NK-92 treated with Interleukin-12 subunit alpha and Interleukin-12 subunit beta, amount 100 ng/mL, for 24 hours (cell line): ENCODE measurements at places on chromosomes 3 and 15.

DNA sequence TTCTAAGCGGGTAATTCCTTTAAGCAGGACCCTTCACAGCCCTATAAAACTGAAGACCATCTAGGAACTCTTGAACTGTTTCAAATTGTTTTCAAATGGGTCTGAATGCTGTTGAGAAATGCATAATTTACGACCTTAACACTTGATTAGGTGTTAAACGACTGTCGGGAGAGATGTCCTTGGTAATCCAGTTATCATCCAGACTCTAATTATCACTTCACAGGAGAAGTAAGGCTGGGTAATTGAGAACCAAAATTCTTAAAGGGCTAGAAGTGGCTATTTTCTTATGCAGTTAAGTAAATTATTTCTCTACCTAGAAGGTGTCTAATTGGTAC lies 276.7 kb upstream of the TBC1D5 start:
- no peak for DNase-seq

GRCh38 chr3:23175341-23176083 lies 27.6 kb upstream of the UBE2E2 start:
- DNase-seq = no peak

GRCh38 chr3:62378921-62379320 lies 5.6 kb upstream of the FEZF2 start:
- DNase-seq = no peak

DNA sequence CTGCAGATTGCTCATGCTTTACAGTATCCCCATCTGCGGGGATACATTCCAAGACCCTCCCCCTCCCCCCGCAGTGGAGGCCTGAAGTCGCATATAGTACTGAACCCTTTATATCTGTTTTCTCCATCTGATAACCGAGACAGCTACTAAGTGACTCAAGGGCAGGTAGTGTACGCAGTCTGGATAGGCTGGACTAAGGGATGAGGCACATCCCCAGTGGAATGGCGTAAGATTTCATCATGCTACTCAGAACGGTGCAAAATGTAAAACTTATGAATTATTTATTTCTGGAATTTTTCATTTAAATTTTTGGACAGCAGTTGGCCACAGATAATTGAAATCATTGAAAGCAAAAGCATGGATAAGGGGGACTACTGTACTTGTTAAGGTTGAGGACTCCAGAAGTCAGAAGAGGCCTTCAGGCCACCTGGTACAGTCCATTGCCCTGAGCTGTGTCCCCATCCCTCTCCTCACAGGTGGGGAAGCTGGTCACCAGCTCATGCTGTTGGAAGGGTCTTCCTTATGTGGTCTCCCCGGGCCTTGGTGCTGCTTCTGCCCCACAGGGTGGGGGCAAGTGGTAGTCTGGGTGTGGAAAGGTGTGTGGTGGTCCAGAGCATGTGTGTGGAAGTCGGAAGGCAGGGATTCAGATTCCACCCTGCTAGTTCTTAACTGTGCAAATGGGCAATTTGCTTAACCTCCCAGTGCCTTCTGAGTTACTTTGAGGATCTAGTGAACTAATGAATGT lies 72.0 kb downstream of the HCN4 start:
- no peak for DNase-seq

DNA sequence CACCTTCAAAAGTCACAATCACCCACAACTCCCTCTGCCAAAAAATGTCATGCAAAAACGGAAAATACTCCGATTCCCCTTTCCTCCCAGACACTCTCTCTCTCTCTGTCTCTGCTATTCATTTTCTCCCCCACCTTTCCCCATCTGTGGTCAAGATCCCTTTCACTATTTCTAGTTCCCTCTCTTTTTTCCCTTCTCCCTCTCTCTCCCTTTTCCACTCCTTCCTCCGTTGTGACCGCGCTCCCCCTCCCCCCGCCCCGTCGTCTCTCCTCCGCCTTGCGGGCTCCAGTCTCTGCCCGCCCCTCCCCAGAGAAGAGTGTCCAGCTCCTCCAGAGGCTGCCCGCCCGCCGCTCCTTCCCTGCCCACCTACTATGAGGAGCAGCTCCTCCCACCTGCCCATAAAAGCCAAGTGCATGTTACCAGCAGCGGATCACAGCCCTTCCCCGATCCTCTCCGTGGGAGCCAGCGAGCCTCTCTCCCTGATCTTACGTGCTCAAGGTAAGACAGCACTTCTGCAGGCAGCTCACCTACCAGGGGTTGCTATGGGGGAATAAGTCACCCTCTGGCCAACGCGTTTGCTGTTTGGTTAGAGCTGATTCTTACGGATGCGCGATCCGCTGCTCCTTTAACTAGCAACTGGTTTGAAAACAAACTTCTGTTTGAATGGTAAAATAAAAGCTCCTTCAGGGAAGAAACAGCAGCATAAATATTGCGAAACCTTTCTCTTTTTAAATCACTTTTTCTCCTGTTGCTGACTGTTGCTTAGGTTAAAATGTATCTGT lies at the start of gene COL8A1:
Gene COL8A1, plus strand, starts transcription at position 428 of the 782 bp plus-strand sequence. CDS start 152,089 bp downstream, outside the sequence.
- DNase-seq = no peak

DNA sequence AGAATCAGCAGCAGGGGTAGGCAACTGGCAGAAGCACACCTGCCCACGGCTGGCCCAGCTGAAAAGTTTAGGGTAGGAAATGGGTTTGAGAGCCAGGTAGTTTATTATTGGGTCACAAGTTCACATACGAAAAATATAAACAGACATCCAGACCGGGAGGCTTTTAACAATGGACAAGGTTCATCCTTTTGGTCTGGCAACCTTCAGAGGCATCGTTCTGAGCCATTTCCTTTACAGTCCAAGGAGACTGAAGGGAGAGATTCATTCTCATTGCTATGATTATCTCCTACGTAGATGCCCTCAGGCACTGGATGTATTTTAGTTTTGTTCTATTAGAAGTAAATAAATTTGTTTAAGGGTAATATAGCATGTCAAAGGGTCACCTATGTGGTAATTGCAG lies 248.0 kb upstream of the THBS1 start:
- DNase-seq = no peak

DNA sequence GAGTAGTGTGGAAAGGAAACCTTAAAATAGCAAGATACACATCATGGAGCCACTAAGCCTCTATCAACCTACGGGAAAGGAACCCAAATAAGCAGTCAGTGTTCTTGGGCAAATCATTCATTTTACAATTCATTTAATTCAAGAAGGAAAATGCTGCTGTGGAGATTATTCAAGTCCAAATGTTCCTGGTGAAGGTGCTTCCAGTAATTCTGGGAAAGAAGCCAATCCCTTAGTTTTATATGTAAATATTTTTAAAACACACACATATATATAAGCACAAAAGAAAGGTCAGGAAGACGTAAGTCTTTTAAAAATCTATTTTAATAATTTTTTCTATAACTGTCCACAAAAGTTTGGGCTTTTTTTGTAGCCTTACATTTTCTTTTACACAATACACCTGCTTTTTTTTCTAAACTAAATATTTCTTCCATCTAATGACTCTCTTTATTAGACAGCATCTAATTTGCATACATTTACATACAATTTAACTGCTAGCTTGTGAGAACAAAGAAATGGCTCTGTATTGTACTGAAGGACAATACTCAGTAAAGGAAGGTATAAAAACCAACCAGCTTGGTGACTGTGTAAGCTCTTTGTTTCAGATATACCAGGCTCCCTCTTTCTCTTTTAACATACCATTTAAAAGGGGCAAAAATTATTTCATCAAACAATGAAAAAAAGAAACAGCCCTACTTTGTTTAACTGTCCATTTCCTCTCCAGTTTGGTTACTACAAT lies 269.5 kb downstream of the ZBTB20 start:
- DNase-seq = no peak

GRCh38 chr3:122927726-122928125 lies 99.8 kb downstream of the SEMA5B start:
- DNase-seq = no peak

GRCh38 chr3:15616053-15616452 lies 14.5 kb downstream of the BTD start:
- no peak for DNase-seq

- no peak for DNase-seq
Measured at GRCh38 chr15:47870300-47870955, 153.1 kb downstream of the SEMA6D start.

GRCh38 chr3:17742880-17743657 lies 638 bp upstream of the TBC1D5 start:
- no peak for DNase-seq

- no peak for DNase-seq
Measured at GRCh38 chr3:134527538-134528186, 41.8 kb downstream of the CEP63 start.

DNA sequence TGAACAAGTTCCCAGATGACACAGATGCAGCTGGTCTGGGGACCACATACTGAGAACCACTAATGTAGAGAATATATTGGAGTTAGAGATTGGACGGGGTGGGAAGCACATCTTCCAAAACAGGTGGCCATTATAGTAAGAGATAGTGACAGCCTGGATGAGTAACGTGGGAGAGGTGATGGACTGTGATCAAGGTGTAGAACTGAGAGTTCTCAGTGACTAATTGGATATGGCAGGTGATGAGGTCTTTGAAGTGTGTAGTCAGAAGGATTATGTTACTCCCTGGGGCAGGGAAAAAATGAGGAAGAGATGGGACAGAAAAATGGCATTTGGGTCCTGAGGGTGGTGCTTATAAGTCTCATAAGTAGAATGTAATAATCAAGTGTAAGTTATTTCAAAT lies 66.6 kb downstream of the KCNMB2 start:
- DNase-seq = no peak

GRCh38 chr3:133153382-133153781 lies 115.2 kb downstream of the TMEM108 start:
- no peak for DNase-seq

DNA sequence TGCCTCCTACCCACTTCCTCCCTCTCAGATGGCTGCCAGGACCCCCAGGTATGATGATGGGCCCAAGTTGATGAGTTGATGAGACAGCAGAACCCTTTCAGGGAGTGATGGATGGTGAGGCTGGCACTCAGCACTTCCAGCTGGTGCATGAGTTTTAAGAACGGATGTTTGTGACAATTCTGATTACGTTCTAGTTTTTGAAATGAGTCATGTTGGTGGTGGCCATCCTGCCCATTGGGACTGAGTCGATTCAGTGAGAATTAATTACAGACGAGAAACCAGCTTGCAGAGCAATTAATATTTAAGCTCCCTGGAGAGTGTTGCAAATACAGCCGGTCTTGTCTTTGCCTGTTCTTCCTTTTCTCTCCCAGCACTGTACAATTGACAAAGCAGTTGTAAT lies 56.9 kb upstream of the NR2C2 start:
- no peak for DNase-seq

DNA sequence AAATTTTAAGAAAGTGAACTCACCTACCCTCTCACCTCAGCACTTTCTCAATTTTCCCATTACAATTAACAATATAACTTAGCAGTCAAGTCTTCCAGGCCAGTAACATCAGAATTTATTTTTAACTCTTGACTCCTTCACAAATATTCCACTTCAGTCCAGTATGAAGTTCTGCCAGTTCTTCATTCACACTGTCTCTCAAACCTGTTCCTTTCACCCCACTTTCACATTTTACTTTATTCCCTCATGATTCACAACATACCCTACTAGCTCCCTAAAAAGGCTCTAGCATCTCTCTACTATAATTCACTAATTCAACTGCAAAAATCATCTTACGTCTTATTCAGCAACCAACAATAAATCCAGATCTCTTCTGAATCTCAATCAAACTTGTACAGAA lies 3.8 kb downstream of the GSK3B start:
- no peak for DNase-seq

- no peak for DNase-seq
Measured at GRCh38 chr3:52216585-52217408, 8.6 kb downstream of the TLR9 start.

GRCh38 chr3:150184426-150185071 lies 213.9 kb upstream of the PFN2 start:
- no peak for DNase-seq

DNA sequence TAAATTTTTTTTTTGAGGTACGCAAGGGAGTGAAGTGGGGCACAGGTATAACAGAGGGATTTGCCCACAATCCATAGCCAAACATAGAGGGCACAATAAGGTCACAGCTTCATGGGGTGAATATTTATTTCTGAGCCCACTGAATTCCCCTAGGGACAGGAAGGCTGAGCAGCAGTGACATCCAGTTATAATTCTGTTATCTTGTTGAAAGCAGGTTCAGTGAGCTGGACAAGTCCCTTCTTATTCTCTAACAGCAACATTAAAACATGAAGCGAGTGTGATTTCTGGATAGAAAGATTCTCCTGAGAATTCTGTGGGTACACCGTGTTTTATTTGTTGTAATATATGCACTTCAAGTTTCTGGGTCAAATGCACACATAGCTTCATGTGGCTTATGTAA lies 538.2 kb downstream of the NAALADL2 start:
- no peak for DNase-seq

GRCh38 chr3:23672628-23673027 lies 133.1 kb upstream of the UBE2E1 start:
- DNase-seq = no peak

- no peak for DNase-seq
Measured at GRCh38 chr3:52865994-52866393, 31.2 kb upstream of the MUSTN1 start.

- DNase-seq = no peak
Measured at GRCh38 chr3:176430244-176431037, 766.8 kb downstream of the TBL1XR1 start.

DNA sequence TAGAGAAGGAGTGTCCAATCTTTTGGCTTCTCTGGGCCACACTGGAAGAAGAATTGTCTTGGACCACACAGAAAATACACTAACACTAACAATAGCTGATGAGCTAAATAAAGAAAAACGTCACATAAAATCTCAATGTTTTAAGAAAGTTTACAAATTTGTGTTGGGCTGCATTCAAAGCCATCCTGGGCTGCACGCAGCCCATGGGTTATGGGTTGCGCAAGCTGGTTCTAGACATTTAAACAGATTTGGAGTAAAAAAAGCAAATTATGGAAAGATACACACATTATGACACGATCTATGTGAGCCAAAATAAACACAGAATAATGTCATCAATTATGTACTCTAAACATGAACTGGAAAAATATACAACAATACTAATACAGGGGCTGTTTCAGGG lies 703.3 kb upstream of the LMCD1 start:
- DNase-seq = no peak

- no peak for DNase-seq
Measured at GRCh38 chr3:20320489-20320888, 134.5 kb upstream of the SGO1 start.

- no peak for DNase-seq
Measured at GRCh38 chr3:195591220-195591619, 7.5 kb upstream of the APOD start.

DNA sequence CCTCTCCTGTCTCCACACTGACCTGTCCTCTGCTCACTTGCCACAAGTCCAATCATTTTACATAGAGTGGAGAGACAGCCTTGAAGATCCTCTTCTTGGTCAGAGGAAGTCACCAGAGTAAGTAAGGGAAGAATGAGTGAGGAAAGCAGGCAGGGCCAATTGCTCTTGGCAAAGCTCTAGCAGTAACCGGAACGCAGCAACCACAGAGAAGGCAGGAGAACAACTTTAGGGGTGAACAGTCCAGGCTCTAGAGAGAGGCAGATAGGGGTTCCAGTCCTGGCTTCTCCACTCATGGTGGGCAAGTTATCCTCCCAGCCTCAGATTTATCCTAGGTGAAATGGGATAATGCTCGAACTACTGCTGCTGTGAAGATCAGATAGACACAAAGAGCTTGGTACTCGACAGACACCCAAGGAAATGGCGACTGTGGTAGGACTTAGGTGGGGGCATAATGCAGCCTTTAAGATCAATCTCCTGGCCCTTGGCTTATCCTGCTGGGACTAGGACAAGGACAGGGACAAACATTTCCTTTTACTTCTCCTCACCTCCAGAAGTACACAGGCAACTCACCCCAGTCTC lies 1.2 kb upstream of the ADAMTSL3 start:
- no peak for DNase-seq

GRCh38 chr15:58966698-58967097 lies 20.8 kb upstream of the RNF111 start:
- no peak for DNase-seq
